ENCODE measurements at places on chromosomes 16 and 17. TPM values are rescaled to one million over a fixed set of nuclear protein-coding genes. Genes with fewer than 3 reads are reported as not detected.

DNA sequence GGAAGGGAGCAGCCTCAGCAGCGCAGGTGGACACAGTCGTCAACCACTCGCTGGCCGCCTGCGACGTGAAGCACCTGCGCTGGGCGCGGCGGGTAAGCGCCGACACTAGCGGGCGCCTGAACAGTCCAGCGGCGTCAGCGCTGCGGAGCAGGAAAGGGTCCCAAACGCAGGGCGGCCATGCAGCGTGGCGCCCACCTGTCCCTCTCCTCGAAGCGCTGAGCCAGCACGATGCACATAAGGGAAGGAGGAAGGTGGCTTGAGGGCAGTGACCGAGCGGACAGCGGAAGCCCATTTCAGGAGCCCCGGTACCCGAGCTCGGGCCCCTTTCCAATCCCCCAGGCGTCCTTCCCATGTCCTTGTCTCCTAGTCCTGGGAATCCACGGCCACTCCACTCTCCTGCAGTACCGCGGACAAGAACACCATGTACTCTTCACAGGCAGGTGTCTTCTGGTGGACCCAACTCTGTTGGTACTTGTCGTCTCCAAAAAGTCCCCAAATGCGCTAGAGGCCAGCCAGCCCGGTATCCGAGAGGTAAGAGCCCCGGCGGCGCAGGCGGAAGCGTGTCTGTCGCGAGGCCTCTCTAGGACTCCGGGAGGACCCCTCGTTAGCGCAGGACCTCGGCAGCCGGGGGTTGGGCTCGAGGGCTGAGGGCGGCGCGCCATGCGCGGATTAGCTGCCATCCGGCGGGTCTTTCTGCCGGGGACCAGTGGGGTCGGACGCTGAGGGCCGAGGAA, 14.4 kb downstream of the ZNF232 start:
- DNase-seq: peak; percentile 91
- peak overlapping the region; percentile 62 for H3K4me3 ChIP-seq
- no peaks in the 10 kb centered on the region for H3K27me3 ChIP-seq
- H3K4me1 ChIP-seq: no peaks in the 10 kb centered on the region

DNA sequence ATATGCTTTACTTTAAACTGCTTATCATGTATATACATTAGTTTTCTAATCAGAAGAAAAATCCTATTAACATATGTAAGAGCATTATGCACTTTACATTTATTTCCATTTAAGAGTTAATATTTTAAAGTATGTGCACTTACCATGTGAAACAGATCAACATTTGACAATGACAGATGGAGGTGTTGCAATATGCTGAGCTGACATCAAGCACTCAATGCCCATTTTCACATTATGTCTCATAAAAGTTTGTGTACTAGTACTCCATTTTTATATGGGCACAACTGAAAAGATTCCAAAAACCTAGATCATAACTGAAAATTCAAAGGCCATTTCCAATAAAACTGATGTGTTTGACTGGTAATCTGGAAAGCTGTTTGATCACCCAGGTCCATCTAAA, 420.9 kb upstream of the SOX9 start:
- H3K4me1 ChIP-seq: no peaks in the 10 kb centered on the region
- no peak for DNase-seq
- no peak overlapping the region for H3K27ac ChIP-seq
- H3K4me3 ChIP-seq: no peak overlapping the region
- H3K36me3 ChIP-seq: no peaks in the 10 kb centered on the region

GRCh38 chr16:8474587-8474986, 115.7 kb downstream of the TMEM114 start:
- no peaks in the 10 kb centered on the region for H3K4me1 ChIP-seq
- H3K27me3 ChIP-seq: no peaks in the 10 kb centered on the region
- H3K4me3 ChIP-seq: no peak overlapping the region

GRCh38 chr17:14805348-14805747, 459.8 kb downstream of the PMP22 start:
- no peak for DNase-seq
- H3K36me3 ChIP-seq: no peaks in the 10 kb centered on the region
- H3K4me3 ChIP-seq: no peak overlapping the region
- no peak overlapping the region for H3K27ac ChIP-seq
- H3K27me3 ChIP-seq: no peaks in the 10 kb centered on the region

GRCh38 chr17:41369023-41369422, 590 bp downstream of the KRT33B start:
- no peaks in the 10 kb centered on the region for H3K4me1 ChIP-seq
- H3K27me3 ChIP-seq: peaks cover 8% of the 10 kb centered on the region
- H3K4me3 ChIP-seq: no peak overlapping the region
- H3K27ac ChIP-seq: no peak overlapping the region

GRCh38 chr16:66418165-66418962, 8.7 kb upstream of the BEAN1 start:
- no peak overlapping the region for H3K4me3 ChIP-seq
- H3K4me1 ChIP-seq: no peaks in the 10 kb centered on the region
- H3K27ac ChIP-seq: no peak overlapping the region
- no peaks in the 10 kb centered on the region for H3K36me3 ChIP-seq
- no peak for DNase-seq
- H3K27me3 ChIP-seq: no peaks in the 10 kb centered on the region

DNA sequence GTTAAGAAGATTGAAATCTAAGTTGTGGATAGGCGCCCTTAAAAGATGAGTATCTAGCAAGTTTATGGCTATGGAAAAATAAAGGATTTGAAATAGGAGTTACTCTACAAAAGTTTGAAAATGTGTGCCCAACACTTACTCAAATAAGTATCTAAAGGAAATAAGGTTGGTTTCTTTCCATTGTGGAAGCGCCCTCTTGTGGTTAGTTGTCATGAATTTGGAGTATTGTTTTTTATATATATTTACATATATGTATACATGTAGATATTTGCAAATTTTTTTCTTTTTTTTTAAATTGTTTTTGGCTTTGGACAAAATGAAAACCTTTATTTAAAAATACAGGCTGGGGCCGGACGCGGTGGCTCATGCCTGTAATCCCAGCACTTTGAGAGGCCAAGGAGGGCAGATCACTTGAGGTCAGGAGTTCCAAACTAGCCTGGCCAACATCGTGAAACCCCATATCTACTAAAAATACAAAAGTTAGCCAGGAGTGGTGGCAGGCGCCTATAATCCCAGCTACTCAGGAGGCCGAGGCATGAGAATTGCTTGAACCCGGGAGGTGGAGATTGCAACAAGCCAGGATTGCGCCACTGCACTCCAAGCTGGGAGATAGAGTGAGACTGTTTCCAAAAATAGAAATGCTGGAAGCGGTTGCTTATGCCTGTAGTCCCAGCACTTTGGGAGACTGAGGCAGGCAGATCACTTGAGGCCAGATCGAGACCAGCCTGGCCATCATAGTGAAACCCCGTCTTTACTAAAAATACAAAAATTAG, 24.0 kb upstream of the VPS4A start:
- no peak overlapping the region for H3K4me3 ChIP-seq
- H3K27me3 ChIP-seq: no peaks in the 10 kb centered on the region
- DNase-seq: no peak
- no peaks in the 10 kb centered on the region for H3K36me3 ChIP-seq
- H3K4me1 ChIP-seq: peaks cover 13% of the 10 kb centered on the region

DNA sequence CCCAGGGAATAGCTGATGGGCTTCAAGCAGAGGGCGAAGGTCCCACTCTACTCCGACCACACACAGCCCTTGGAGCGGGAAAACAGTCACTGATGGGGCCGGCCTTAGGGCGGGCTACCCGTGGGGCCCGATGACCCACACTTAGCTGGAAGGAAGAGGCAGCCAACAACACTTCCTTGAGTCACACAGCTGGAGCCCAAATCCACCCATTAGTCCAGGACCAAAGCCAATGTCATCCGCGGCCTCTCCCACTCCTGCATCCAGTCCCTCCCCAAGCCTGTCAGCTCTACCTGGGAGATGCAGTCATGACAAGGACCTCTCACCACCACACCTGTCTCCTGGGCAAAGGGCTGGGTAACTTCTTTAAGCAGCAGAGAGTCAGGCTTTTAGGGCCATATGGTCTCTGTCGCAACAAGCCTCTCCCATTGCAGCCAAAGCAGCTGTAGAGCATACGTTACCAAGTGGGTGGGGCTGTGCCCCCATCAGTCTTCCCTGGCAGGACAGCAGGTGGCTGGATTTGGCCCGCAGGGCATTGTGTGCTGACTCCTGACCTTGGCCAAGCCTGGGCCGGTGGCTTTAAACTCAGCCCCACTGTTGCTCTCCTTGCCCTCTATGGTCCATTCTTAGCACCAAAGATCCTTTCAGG, 110.7 kb downstream of the SOCS1 start:
- no peaks in the 10 kb centered on the region for H3K36me3 ChIP-seq
- H3K27ac ChIP-seq: no peak overlapping the region
- H3K4me1 ChIP-seq: no peaks in the 10 kb centered on the region

GRCh38 chr16:1920727-1921171, 2.5 kb upstream of the HS3ST6 start:
- H3K4me1 ChIP-seq: peaks cover 27% of the 10 kb centered on the region
- DNase-seq: no peak
- H3K4me3 ChIP-seq: no peak overlapping the region
- no peak overlapping the region for H3K27ac ChIP-seq

DNA sequence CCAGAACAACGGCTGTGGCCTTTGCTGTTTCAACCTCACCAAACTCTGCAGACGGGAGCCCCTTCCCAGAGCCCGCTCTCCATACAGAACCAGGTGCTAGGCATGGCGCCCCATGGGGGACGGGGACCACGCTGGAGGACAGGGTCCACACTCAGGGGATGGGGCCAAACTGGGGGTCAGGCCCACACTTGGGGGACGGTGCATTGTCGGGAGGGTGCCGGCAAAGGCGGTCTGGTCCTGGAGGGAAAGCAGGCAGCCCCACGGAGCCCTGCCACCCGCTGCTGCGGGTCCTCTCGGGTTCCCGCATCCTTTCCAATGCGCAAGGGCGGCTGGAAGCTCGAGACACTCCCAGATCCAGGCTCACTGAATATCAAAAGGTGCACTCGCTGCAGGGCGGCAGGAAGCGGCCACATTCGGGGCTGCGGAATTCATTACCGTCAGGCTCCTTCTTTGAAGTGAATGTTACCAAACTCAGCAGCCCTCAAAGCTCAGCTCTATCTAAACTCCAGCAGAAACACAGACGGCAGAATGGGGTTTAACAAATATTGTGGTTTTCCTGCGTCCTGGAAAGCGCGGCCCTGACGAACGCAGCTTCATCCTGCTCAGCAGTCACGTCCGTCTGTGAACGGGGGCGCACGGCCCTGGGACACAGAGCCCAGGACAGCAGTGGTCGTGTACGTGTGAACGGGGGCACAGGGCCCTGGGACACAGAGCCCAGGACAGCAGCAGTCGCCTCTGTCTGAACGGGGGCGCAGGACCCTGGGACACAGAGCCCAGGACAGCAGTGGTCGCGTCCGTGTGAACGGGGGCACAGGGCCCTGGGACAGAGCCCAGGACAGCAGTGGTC, 41.3 kb downstream of the LMF1 start:
- H3K27me3 ChIP-seq: no peaks in the 10 kb centered on the region
- H3K4me1 ChIP-seq: no peaks in the 10 kb centered on the region
- no peak overlapping the region for H3K4me3 ChIP-seq
- peak; percentile 58 for DNase-seq
- H3K27ac ChIP-seq: no peak overlapping the region

DNA sequence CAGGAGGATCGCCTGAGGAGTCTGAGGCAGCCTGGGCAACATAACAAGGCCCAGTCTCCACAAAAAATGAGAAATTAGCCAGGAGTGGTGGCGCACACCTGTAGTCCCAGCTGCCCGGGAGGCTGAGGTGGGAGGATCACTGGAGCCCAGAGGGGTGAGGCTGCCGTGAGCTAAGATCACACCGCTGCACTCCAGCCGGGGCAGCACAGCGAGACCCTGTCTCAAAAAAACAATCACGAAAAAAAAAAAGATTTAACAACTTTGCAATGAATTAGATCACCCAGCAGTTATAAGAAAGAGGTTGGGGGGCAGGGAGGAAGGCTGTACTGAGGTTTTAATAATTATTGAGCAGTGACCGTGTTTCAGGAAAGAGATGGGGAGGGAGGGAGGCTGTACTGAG, 49.4 kb downstream of the RPH3AL start:
- no peaks in the 10 kb centered on the region for H3K36me3 ChIP-seq
- DNase-seq: no peak
- H3K4me3 ChIP-seq: no peak overlapping the region

DNA sequence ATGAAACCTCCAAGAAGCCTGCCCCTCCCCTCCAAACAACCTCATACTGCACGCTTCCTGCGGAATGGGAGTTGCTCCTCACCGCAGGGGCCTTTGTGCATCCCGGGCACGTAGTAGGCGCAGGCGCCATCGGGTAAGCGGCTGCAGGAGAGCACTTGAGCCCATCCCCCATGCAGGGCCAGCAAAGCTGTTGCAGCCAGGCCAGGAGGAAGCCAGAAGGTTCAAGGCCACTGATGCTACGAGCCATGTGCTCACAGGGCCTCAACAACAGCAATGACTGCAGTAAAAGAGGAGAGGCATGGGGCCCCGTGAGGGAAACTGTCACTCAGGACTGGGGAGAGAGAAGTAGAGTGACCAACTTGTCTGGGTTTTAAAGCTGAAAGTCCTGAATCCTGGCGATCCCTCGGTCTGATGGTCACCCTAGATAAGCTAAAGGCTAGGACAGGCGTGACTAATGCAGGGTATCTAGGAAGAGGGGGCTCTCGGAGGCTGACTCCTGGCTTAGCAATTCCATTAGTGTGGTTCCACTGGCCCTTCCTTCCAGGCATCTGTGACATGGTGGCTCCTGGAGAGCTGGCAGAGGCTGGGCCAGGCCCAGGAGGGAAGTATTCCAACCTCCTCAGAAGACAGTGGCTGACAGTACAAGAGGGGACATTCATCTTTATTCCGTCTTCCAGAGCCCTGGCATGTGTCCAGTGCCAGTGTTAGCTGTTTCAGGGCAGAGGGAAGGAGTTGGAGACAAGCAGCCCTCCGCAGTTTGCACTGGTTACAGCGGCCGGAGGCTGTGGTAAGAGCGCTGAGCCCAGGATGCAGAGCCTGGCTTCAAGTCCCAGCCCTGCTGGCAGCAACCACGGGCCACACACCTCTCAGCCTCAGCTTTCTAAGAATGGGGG, 20.8 kb downstream of the GOSR2 start:
- H3K27ac ChIP-seq: no peak overlapping the region
- no peaks in the 10 kb centered on the region for H3K27me3 ChIP-seq
- H3K4me3 ChIP-seq: no peak overlapping the region
- no peak for DNase-seq
- peaks cover 19% of the 10 kb centered on the region for H3K4me1 ChIP-seq

GRCh38 chr16:47781673-47782072, 320.5 kb downstream of the PHKB start:
- no peak overlapping the region for H3K27ac ChIP-seq
- H3K4me1 ChIP-seq: peaks cover 13% of the 10 kb centered on the region
- H3K4me3 ChIP-seq: no peak overlapping the region
- no peaks in the 10 kb centered on the region for H3K36me3 ChIP-seq

DNA sequence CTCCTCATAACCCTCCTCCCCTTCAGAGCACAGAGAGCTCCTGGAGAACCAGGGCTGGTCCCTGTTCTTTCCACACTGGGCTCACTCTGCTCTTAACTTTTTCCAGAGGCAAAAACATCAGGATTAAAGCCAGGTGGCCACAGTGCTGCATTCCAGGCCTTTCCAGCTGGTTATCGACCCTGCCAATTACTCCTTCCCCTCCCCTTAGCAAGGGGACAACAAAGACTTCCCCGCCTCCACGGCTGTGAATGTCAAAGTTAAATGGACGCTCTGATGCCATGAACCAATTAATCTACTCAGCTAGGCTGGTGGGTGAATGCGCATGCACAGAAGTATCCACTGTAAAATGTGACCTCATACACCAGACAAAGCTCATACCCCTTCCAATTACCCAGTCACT, 23.1 kb downstream of the ACLY start:
- DNase-seq: no peak
- H3K4me3 ChIP-seq: no peak overlapping the region
- H3K27ac ChIP-seq: no peak overlapping the region
- H3K36me3 ChIP-seq: peaks cover 100% of the 10 kb centered on the region
- no peaks in the 10 kb centered on the region for H3K27me3 ChIP-seq

GRCh38 chr17:73410586-73411312, 98.9 kb upstream of the CDC42EP4 start:
- H3K27ac ChIP-seq: peak overlapping the region; percentile 77
- H3K36me3 ChIP-seq: no peaks in the 10 kb centered on the region
- peaks cover 20% of the 10 kb centered on the region for H3K4me1 ChIP-seq
- H3K27me3 ChIP-seq: no peaks in the 10 kb centered on the region
- DNase-seq: peak; percentile 65

Gene DNAI2
- 0.29 TPM for total RNA-seq

Measured in spleen (tissue), 13 donors.